Osteocyte (in vitro differentiated cells): ENCODE measurements at places on chromosomes 1 and 21. TPM values are rescaled to one million over a fixed set of nuclear protein-coding genes. Genes with fewer than 3 reads are reported as not detected.

Gene CCDC27
- total RNA-seq, result not detected in 2 replicates

Gene GOLT1A
- total RNA-seq, result not detected in 2 replicates

Gene PER3
- 8.5 and 8.8 TPM in 2 replicates for total RNA-seq

Gene CLK2
- total RNA-seq, result 53.7 and 63.5 TPM in 2 replicates

Gene LCE1B
- not detected in 2 replicates for total RNA-seq

Gene TDRD5
- total RNA-seq, result not detected in 2 replicates

Gene TEX35
- not detected in 2 replicates for total RNA-seq

Gene PTGFR
- total RNA-seq, result 2.5 and 3.0 TPM in 2 replicates

Gene KIF14
- total RNA-seq, result 2.6 and 2.8 TPM in 2 replicates

Gene MRPL24
- 52.6 and 55.8 TPM in 2 replicates for total RNA-seq

Gene SNAPIN
- total RNA-seq, result 39.7 and 46.3 TPM in 2 replicates

Gene C1orf87
- 0.94 and 1.0 TPM in 2 replicates for total RNA-seq

Gene LCE2B
- total RNA-seq, result not detected in 2 replicates
